ENCODE measurements at places on chromosomes 13 and 19.

- no peak for DNase-seq
These were observed 62.0 kb downstream of the MICU2 start for GRCh38 chr13:21541980-21542379.

GRCh38 chr19:4403005-4403761 is 743 bp downstream of the CHAF1A start:
- DNase-seq, result no peak

GRCh38 chr13:77784515-77784914 is 87.0 kb downstream of the SLAIN1 start:
- no peak for DNase-seq

GRCh38 chr13:44046428-44046827 is 166.7 kb downstream of the LACC1 start:
- DNase-seq, result no peak

DNA sequence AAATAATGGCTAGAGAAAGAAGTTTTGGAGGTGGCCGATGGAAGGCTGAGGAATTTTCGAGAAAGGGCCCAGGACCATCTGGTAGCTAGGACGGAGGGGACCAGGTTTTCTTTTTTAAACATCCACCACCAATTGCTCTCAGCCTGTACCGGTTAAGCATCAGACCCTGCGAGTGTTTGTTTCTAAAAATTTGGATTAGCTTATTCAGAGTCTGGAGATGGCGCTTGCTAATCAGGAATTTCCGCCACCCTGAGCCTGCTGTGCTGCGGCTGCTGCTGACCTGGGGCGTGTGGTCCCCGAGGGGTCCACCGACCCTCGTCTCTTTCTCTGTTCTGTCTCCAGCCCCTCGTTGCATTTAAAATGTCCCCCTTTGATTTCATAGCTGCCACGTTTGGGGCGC is 2.0 kb downstream of the UHRF1 start:
- DNase-seq, result no peak

GRCh38 chr13:59409211-59409610 is 754.5 kb downstream of the DIAPH3 start:
- no peak for DNase-seq

DNA sequence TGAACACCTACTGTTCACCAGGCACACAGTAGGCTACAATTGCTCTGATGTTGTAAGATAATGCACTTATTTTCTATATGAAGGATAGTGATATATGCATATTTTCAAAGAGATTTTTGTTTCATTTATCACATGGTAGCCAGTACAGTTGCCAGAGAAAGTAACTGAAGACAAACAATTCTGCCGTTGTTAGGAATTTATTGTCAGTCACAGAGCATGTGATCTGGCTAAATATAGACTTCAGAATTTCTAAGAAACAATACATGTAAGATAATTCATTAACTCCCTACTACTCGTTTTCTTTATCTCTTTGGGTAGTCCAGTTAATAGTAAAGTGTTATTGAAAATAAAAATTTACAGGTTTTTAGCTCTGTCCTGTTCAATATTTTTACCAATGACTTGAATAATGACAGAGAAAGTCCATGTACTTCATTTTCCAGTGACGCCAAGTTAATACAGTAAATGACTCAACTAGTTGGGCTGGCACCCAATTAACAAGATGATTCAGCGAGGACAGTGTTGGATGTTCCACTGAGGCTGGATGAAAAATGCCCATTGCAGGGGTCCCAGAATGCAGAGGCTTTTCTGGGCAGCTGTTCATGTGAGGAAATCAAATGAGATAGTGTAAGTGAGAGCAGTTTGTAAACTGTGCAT is 35.6 kb downstream of the GJA3 start:
- no peak for DNase-seq

Data from GM04504 (cell line).